Ovary (tissue), 10 donors: ENCODE measurements at places on chromosomes 2 and 18. TPM values are rescaled to one million over a fixed set of nuclear protein-coding genes. Genes with fewer than 3 reads are reported as not detected.

GRCh38 chr2:21667638-21668037, 543.9 kb downstream of the TDRD15 start:
- H3K27ac ChIP-seq = no peak overlapping the region
- no peak overlapping the region for H3K4me3 ChIP-seq

Gene TFPI
- polyA plus RNA-seq = 98.0 TPM

DNA sequence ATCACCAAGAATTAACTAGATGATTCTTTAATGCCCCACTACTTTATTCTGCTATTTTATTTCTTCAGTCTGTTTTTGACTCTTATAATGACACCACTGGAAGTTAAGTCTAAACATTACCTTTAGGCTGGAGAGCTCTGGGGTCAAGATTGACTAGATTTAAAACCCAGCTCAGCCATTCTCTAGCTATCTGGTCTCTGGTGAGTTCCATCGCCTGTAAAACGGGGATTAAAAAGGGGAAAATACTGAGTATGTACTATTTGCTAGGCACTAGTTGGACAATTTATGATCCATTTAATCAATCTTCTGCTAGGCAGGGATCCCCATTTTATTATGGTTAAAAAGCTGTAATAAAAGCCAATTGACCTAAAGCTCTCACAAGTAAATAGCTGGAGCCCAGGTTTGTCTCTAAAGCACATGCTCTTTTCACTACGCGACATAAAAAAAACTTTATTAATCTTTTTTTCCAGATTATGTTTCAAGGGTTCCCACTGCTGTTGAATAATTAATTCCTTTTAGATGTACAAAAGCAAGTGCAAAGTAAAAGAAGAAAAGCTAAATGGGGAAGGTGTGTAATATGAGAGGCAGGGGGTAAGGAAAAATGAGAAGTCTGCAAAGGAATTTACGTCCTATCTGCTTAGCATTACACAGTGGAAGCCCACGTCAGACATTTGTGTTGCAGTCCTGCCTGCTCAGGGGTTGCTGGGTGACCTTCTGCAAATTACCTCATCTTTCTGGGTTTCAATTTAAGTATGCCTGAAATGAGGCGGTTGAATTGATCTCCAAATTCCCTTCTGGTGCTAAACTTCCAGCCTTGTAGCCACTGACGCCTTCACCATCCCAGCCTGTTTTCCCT, 918 bp upstream of the NABP1 start:
- no peaks in the 10 kb centered on the region for H3K27me3 ChIP-seq
- H3K4me1 ChIP-seq = peaks cover 4% of the 10 kb centered on the region
- H3K4me3 ChIP-seq = peak overlapping the region; percentile 70
- H3K36me3 ChIP-seq = no peaks in the 10 kb centered on the region
- peak overlapping the region; percentile 91 for H3K27ac ChIP-seq

DNA sequence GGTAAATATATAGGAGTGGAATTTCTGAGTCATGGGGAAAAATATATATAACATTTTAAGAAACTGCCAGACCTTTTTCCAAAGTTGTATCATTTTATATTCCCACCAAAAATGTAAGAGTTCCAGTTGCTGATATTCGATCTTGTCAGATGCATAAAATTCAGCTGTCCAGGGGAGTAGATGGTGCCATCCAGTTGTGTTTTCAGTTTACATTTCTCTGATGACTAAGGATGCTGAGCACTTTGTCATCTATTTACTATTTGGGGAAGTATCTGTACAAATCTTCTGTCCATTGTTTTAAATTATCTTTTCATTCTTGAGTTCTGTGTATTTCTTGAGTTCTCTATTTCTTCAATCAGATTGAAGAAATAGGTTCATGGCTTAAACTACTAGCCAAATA, 126.1 kb downstream of the RTN4 start:
- H3K4me1 ChIP-seq = no peaks in the 10 kb centered on the region
- no peak for DNase-seq
- H3K27me3 ChIP-seq = no peaks in the 10 kb centered on the region
- H3K36me3 ChIP-seq = no peaks in the 10 kb centered on the region
- H3K4me3 ChIP-seq = no peak overlapping the region

Gene SH3BP4
- 20.3 TPM for polyA plus RNA-seq

Gene SUCLG1
- 60.5 TPM for polyA plus RNA-seq

Gene TMEM37
- 18.6 TPM for polyA plus RNA-seq

DNA sequence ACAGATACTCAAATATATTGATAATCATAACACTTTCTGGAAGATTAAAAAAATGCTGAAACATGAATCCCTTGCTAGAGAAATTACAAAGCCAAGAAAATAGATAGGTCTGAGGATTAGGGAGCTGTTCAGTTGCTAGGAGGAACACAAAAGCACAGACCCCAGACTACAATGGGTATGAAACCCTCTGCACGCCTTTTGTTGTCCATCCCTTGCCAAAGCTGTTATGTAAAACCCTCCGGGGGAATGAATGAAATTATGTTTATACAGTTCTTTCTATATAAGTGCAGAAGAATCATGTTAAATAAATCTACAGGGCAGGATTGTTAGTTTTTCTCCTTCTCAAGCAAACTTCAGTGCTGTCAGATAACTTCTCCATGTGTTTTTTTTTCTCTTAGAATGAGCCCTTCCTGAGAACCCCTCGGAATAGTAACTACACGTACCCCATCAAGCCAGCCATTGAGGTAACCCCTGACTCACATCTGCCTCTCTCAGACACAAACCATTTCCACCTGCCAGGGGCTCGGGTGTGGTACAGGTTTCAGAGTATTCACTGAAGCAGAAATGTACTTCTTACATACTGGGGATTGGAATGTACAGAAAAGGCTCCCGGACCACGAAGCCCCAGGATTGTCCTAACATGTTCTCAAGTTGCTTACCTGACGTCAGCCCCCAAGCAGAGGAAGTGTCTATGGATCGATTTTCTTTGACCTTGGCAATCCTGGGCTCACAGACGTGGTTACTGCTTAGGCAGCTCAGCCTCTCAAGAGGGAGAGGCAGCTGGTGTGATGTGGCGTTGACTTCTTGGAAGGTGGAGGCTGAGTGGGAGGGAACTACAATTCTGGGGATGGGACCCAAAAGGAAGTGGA, 118.0 kb downstream of the PLB1 start:
- no peak for DNase-seq
- H3K36me3 ChIP-seq = no peaks in the 10 kb centered on the region

Gene ADD2
- polyA plus RNA-seq = 0.29 TPM

DNA sequence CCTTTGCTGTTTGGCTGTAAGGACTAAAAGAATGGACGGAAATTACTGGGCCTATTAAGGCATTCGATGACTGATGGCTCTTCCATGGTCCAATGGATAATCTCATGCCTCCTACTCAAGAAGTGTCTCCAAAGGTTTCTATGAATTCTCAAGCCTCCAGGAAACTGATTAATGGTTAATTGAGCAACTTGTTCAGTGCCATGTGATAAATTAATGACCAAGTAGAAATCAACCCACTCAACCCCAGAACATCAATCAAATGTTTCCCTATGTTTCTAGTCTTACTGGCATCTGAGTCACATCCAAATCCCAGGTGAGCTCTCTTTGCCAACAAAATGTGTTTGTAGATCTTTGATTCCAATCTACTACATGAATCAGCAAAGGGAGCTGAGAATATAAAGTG, 103.6 kb downstream of the NXPH2 start:
- H3K4me3 ChIP-seq = no peak overlapping the region
- H3K27ac ChIP-seq = no peak overlapping the region
- no peaks in the 10 kb centered on the region for H3K4me1 ChIP-seq
- DNase-seq = no peak
- H3K27me3 ChIP-seq = no peaks in the 10 kb centered on the region

Gene NFATC1
- 12.2 TPM for polyA plus RNA-seq

DNA sequence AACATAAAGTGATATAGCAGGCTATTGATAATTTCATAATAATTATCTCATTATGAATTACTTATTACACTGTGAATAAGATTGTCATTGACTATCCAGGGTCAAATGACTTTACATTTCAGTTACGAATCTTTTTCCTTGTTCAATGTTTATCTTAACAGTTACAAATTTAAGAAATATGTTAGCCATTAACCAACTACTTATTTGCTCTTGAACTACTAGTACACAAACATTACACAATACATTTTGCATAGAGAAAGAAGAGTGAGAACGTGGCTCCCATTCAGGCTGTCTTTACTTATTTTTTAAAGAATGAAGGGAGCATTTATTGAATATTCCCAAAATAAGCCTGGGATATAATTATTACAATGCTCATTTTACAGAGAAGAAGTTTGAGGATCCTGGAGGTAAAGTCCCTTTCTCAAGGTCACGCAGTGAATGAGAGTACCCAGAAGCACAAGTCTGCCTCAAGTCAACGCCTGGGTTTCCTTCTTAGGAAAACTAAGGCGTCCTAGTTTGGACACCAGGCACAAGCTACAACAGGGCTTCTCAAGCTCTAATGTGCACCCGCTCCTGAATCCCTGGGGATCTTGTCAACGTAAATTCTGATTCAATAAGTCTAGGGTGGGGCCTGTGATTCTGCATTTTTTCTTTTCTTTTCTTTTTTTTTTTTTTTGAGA, 164.2 kb downstream of the FIGN start:
- DNase-seq = no peak
- no peaks in the 10 kb centered on the region for H3K4me1 ChIP-seq
- no peaks in the 10 kb centered on the region for H3K27me3 ChIP-seq

GRCh38 chr2:192978395-192978794, 783.7 kb upstream of the TMEFF2 start:
- no peaks in the 10 kb centered on the region for H3K36me3 ChIP-seq
- H3K4me1 ChIP-seq = no peaks in the 10 kb centered on the region
- H3K4me3 ChIP-seq = no peak overlapping the region
- no peaks in the 10 kb centered on the region for H3K27me3 ChIP-seq
- no peak for DNase-seq

- peaks cover 16% of the 10 kb centered on the region for H3K4me1 ChIP-seq
- no peak for DNase-seq
- H3K36me3 ChIP-seq = no peaks in the 10 kb centered on the region
- H3K27me3 ChIP-seq = no peaks in the 10 kb centered on the region
- peak overlapping the region; percentile 37 for H3K27ac ChIP-seq
Measured at GRCh38 chr2:189522435-189523151, 58.0 kb downstream of the SLC40A1 start.

GRCh38 chr2:230160112-230160660, 59.6 kb downstream of the SP110 start:
- H3K4me3 ChIP-seq = no peak overlapping the region
- no peaks in the 10 kb centered on the region for H3K36me3 ChIP-seq
- no peaks in the 10 kb centered on the region for H3K27me3 ChIP-seq
